ENCODE measurements at places on chromosomes 12 and 14.

GRCh38 chr14:95701846-95702221, 12.1 kb downstream of the TCL1A start:
- DNase-seq, result no peak

DNA sequence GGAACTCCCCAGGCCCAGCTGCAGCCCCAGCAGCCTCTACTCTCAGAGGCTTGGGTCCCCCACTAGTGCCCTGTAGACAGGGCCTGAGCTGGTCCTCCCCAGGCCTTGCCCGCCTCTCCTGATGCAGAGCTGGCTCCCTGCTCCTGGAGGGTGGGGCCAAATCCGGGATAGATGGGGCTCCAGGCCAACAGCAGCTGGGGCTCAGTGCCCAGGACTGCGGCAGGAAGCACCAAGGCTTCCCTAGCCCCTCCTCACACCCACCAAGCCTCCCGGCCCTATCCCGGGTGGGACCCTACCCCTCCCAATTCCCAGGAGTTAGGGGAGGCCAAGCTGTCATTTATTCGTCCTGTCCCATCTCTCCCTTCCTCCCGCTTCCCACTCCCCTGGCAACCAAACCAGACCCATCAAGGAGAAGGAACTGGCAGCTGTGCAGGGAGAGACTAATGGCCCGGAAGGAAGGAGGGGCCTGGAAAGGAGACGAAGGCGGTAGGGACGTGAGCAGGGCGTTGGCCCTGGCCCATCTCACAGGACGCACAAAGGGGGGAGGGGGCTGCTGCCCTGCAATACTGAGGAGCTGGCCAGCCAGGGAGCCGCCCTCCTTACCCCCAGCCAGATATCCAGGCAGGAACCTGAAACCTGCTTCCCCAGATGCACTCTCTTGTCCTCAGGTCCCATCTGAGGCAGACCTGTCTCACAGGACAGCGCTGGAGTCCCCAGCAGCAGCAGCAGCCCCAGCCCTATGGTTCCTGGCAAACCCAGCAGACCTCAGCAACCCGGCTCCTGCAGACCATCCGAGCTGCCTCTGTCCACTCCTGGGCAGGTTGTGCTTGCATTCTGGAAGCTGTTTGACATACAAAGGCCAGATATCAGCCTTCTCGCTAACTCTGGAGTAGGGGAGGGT, 1.6 kb upstream of the PRPH start:
- DNase-seq, result peak; percentile 73

DNA sequence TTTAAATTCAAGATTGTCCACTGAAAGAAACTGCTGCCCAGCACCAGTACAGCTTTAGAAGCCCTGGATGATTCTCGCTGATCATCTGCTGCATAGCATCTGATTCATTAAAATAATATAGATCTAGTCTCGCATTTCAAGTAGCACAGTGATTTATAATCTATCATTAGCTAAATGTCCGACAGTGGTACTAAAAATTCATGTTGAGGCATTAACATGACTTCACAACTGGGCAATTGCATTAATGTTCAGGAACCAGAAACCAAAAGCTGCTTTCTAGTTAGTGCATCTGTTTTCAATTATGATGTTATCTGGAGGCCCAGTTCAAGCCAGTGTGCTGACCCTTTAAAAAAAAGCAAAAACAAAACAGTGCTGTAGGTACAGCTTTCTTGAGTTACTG, 1987.2 kb upstream of the SEL1L start:
- DNase-seq, result no peak

DNA sequence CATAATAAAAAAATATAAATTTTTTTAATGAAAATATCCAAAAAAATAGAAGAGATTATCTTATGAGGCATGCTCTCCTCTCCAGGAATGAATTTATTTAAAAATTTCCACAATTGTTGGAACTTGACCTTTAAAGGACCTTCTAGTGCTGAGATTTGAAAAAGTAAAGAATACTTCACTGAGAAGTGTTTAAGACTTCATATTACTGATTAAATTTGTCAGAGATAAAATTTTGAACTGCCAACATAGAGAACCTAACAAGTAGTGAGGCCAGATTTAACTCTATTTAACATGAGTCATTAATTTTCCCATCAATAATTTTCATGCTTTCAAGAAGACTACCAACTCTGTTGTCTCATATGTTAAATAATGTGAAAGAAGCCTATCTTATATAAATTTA, 14.5 kb downstream of the CAPRIN2 start:
- no peak for DNase-seq

- no peak for DNase-seq
Observed at GRCh38 chr14:72164420-72165228, 232.4 kb downstream of the RGS6 start.

DNA sequence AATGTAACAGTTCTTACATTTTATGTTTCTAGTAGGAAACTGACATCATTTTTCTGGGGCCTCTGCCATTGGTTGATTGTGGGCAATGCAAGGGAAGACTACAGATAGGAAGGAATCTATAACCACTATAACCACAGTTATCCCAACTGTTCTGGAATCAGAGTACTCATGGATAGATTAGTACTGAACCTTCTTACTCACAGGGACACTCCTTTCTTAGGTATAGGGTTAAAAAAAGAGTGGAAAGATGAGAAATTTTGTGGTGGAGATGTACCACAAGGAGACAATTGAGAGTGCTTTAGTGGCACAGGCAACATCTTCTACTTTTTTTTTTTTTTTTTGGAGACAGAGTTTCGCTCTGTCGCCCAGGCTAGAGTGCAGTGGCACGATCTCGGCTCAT, 21.0 kb downstream of the TMEM116 start:
- DNase-seq, result no peak

DNA sequence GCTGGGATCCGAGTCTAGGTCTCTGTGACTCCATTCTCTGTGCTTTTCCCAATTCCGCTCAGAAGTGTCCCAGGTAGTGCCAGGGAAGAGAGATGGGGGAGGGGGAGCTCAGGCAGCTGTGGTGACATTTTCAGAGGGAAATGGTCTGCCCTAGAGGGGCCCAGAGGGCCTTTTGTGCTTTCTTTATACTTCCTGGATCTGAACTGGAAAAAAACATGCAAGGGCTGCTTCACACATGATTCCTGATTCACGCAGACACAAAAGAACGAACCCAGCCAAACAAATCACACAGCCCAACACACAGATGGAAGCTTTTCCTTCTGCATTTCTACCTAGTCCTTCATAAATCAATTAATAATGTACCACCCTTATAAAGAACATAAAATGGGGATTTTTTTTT, 26.5 kb downstream of the GPR68 start:
- DNase-seq, result no peak

- no peak for DNase-seq
Observed at GRCh38 chr14:96400495-96400894, 8.6 kb downstream of the AK7 start.

- no peak for DNase-seq
Observed at GRCh38 chr12:104131609-104132008, 6.4 kb downstream of the NFYB start.

- DNase-seq, result no peak
Observed at GRCh38 chr12:130017591-130018449, 114.0 kb upstream of the TMEM132D start.

- DNase-seq, result no peak
Observed at GRCh38 chr12:76976777-76977382, 88.5 kb downstream of the E2F7 start.

DNA sequence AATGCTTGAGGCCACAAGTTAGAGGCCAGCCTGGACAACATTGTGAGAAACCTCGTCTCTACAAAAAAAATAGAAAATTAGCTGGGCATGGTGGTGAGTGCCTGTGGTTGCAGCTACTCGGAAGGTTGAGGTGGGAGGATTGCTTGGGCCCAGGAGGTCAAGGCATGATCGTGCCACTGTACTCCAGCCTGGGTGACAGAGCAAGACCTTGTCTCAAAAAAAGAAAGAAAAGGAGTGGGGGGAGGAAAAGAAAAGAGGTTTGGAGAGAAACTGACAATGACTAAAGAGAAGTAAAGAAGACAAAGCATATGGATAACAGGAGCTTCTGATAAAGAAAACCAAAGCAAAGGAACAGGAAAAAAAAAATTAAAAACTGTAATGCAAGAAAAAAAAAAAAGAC, 37.4 kb upstream of the SELPLG start:
- DNase-seq, result no peak

DNA sequence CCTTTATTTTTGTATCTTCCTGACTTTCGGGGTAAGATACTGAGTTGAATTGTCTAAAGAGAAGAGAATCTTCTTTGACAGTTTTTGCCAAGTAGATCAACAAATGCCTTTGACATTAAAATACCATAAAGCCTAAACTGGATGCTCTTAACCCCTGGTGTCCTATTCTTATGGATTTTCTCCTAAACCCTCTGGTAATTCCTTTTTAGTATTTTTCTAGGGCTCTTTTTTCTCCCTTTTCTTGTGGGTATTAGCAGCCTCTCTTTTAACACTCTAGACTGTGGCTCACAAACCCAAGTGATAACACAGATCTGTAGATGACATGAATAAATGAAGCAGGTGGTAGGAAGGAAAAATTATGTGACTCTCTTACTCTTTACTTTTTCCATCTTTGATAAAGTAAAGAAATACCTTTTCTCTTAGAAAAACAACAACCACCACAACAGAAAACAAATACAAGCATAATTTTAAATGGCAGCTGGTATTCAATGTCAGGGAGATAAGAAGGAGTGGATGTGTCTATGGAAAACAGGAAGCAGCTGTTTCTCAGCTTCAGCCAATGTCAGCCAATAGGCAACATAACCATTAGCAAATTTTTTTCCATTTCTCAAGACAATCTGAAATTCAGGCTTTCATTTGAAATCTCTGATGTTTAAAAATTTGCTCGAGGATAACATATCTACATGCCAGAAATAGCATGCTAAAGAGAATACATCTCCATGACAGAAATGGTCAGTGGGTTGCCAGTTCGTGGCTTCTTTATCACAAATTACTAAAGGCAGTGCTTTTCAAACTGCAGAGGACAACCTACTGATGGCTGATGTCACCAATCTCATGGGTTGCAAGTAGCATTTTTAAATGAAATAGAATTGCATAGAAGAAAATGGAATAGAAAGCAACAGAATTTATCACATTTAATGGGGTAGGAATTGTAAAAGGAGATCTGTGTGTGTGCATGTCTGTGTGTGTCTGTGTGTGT, 123.1 kb upstream of the KRR1 start:
- DNase-seq, result no peak

- DNase-seq, result no peak
Observed at GRCh38 chr12:52180971-52181628, 10.7 kb downstream of the KRT80 start.

DNA sequence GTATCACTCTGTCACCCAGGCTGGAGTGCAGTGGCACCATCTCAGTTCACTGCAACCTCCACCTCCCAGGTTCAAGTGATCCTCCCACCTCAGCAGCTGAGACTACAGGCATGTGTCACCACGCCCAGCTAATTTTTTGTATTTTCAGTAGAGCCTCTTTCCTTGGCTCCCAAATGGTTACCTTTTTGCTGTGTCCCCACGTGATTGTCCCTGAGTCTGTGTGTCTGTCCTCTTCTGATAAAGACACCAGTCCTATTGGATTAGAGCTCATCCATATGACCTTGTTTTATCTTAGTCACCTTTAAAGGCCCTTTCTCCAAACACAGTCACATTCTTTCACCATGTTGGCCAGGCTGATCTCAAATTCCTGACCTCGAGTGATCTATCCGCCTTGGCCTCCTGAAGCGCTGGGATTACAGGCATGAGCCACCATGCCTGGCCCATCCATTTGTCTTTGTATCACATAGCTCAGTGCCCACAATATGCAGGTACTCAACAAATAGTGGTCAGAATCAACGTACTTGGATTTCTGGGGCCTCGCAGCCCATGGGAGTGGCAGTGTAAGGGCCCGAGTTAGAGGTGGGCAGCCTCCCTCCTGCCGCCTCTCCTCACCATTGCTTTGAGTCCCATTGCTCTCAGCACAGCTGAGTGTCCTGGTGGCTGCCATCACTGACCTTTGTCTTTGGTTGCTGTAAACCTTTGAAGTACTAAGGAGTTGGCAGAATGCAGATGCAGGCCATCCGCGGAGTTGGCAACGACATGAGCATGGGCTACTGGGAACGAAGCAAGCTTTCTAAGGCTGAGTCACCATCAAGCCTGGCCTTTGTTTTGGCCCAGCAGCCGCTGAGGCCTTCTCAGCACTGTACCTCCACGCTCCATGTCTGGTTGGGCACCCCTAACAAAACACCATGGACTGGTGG, 9.3 kb downstream of the TPCN1 start:
- peak; percentile 59 for DNase-seq
